ENCODE measurements at places on chromosomes 12 and 14.

GRCh38 chr14:68554231-68554630 lies 238.6 kb downstream of the ZFP36L1 start:
- DNase-seq, result no peak

GRCh38 chr14:84112589-84112988 lies 1417.4 kb upstream of the FLRT2 start:
- no peak for DNase-seq

GRCh38 chr12:130339951-130340350 lies 2.3 kb downstream of the PIWIL1 start:
- no peak for DNase-seq

DNA sequence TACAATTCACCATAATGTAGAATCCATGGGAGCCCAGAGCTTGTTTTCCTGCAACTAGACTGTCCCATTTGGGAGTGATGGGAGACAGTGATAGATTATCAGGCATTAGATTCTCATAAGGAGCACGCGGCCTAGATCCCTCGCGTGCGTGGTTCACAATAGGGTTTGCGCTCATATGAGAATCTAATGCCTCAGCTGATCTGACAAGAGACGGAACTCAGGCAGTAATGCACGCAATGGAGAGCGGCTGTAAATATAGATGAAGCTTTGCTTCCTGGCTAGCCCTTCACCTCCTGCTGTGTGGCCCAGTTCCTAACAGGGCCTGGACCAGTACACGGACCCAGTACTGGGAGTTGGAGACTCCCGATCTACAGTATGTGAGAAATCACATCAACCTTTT lies 126.7 kb downstream of the FBXL14 start:
- no peak for DNase-seq

DNA sequence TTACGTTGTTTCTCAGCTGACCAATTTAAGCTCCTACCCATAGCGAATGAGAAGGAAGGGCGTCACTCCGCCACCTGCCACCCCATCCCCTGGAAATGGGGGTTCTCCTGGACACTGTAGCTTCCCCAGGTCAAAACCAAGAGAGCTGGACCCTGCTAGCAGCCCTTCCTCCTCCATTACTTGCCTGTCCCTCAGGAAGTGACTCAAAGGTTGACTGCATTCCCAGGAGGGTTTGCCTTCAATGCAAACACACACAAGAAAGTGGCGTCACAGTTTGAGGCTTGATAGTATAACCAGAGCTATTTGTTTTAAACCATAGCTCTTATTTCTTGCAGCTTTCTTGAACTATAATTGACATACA lies 79.1 kb downstream of the KCNK13 start:
- DNase-seq, result peak; percentile 4

- no peak for DNase-seq
Observed at GRCh38 chr14:79861111-79861510, 350.2 kb downstream of the DIO2 start.

GRCh38 chr14:105143451-105144025 lies 25.0 kb downstream of the JAG2 start:
- no peak for DNase-seq

DNA sequence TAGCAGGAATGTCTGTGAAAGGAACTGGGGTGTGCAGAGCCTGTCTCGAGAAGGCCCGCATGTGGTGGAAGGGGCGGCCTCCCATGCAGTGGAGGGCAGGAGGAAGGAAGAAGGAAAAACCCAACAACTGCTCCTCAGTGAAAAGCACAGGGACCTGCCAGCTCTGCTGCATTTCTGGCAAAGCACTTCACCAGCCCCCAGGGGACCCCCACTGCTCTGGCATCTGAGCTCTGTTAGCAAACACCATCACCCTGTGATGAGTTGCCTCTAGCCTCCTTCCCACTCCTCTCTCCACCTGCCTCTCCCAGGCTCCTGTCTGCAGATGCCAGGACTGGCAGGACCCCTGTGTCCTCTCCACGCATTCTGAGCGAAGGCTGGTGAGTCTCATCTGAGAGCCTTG lies 69.0 kb upstream of the DDX11 start:
- no peak for DNase-seq

DNA sequence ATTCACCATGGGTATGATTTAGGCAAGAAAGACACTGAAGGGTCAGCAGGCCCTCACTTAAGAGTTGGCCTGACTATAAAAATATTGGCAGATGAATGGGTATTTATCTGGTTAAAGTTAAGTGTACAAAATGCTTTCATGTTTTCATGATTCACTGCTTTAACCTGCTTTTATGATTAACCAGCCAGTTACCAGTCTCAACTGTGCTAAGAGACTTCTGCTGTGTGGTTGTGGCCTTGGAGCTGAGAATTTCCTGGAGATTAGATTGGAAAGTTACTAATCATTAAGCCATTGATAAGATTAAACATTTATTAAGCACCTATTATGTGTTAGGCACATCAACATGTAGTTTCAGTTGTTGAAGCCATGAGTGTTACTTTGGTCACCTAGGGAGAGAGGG lies 68.9 kb downstream of the RASSF8 start:
- no peak for DNase-seq

DNA sequence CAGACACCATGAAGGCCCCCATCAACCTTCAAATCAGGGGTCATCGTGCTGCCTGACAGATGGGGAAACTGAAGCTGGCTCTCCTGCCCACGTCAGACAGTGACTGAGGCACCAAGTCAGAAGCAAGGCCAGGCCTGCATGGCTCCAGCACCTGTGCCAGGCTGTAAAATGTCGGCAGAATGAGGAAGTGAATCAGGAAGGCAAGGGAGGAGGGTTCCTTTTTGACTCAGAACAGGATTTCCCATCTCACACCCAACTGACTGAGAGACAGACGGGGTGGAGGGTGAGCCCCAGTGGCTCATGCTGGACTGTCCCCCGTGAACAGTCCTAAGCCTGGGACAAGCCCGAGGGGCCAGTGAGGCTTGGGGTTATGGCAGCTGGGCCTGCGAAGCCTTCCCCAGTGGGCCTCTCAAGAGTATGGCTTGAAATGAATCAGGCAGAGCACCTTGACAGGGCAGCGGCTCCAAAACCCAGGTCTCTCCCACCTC lies 20.9 kb downstream of the SYNE3 start:
- DNase-seq, result no peak

GRCh38 chr12:93702707-93703315 lies 25.6 kb downstream of the CRADD start:
- DNase-seq, result no peak

- no peak for DNase-seq
Observed at GRCh38 chr14:23242076-23242475, 4.3 kb downstream of the RNF212B start.

- no peak for DNase-seq
Observed at GRCh38 chr14:67416085-67416484, 4.1 kb upstream of the PLEK2 start.

DNA sequence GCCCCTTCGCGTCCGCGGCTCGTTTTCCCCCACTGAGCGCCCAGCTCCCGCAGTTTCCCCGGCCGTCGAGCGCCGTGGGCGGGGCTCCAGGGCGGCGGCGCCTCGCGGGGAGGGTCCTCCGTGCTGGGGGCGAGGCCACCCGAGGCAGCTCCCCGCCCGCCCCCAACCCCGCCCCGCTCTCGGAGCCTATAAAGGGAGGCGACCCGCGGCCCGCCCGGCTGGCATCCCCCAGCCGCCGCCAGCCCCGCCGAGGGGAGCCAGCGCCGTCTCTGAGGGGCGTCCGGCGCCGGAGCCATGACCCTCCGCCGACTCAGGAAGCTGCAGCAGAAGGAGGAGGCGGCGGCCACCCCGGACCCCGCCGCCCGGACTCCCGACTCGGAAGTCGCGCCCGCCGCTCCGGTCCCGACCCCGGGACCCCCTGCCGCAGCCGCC lies at the start of gene TAMALIN:
Gene TAMALIN, plus strand, starts transcription at position 221 of the 432 bp plus-strand sequence. Its CDS starts 74 bp downstream, at position 295.
- no peak for DNase-seq

GRCh38 chr12:105279460-105280056 lies 43.6 kb upstream of the APPL2 start:
- DNase-seq, result no peak

GRCh38 chr12:6118891-6119568 lies 5.4 kb downstream of the VWF start:
- no peak for DNase-seq

Measured in GM04504 (cell line).